ENCODE measurements at places on chromosomes 16 and 17. TPM values are rescaled to one million over a fixed set of nuclear protein-coding genes. Genes with fewer than 3 reads are reported as not detected.

EPOP gene
- polyA plus RNA-seq = 0.49 TPM

KRTAP2-2 gene
- polyA plus RNA-seq = not detected

PMFBP1 gene
- 0.13 TPM for polyA plus RNA-seq

CBLN1 gene
- polyA plus RNA-seq = 0.73 TPM

MT1A gene
- polyA plus RNA-seq = 3.1 TPM

GCSH gene
- 129 TPM for polyA plus RNA-seq

GP2 gene
- 9.3 TPM for polyA plus RNA-seq

ARL5C gene
- not detected for polyA plus RNA-seq

NLRC3 gene
- polyA plus RNA-seq = 0.52 TPM

ETV4 gene
- 2.5 TPM for polyA plus RNA-seq

Data from kidney (tissue), 22 donors.